ENCODE measurements at places on chromosomes 1 and 21. TPM values are rescaled to one million over a fixed set of nuclear protein-coding genes. Genes with fewer than 3 reads are reported as not detected.
A peak's percentile ranks its signal among the peaks of the same experiment; 100 is the strongest.

DNA sequence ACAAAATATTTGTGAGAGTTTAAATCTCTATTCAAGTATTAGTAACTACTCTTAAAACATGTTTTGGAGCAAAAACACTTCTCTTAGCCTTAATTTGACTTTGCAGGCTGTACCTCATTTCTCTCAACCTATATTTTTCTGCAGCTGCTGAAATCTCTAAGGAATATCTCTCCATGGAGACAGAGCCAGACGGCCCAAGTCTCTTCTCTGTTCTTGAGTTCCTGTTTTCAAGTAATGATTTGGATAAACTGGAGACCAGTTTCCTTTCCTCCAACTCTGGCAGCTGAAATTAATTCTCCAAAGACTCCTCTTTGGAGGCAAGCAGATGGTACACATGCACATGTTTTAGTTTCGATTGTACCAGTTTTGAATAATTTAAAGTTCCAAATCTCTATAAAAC lies 659.7 kb upstream of the NEGR1 start:
- no peak for DNase-seq

- DNase-seq: no peak
These were observed 1.4 kb upstream of the OR2L3 start for GRCh38 chr1:248045209-248045608.

DNA sequence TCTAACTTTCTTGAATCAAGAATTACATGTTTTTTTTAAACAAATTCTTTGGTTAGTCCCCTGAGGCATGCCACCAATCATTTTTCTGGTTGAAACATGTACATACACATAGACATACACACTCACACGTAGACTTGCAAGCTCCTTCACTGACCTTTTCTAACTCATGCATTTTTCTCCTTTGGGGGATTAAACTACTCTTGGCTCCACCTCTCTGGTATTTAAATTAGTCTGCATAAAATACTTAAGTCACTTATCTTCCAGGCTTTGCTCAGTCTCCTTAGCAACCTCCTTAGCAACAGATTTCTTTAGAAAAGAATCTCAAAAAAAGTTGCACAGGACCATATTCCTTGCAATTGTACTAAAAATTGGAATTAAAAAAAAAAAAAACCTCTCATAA lies 440.9 kb upstream of the LRRC7 start:
- no peak for DNase-seq

- DNase-seq: no peak
These were observed 108.8 kb downstream of the ITSN1 start for GRCh38 chr21:33751120-33751519.

Gene HOOK1
- 35.6 TPM for polyA plus RNA-seq

Gene PAPPA2
- 1.4 TPM for polyA plus RNA-seq

DNA sequence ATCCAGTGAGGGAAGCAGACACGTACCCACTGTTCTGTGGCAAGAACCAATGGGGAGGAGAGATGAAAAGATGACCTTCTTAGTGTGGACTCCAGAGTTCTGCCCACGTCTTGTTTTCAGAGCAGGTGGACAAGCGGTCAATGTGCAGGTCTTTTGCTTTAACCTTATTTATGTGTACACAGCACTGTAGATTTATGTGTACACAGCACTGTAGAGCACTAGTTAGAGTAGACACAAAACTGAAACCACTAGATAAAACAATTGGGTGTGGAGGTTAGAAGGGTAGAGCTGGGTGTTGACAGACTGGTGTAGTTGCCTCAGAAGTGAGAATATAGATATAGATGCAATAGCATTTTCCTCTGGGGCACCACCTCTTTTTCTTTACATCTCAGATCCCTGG lies 150.0 kb downstream of the MAGI3 start:
- DNase-seq: peak; percentile 56

DNA sequence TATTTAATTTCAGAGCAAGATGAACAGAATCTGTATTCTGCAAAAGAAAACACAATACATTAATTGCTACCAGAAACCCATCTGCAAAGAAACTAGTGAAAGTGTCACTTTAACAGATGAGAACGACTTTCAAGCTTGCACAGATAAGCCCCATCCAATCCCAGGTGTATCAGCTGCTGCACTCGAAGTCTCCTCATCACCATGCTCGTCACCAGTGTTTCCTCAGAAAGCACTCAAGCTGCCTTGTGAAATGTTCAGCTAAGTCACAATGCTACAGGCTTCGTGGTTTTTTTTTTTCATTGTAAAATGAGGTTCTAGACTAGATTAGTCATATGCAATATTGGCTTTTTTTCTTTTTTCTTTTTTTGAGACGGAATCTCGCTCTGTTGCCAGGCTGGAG lies 3.3 kb upstream of the TOMM20 start:
- DNase-seq: no peak

Gene HRNR
- polyA plus RNA-seq: 0.12 TPM

DNA sequence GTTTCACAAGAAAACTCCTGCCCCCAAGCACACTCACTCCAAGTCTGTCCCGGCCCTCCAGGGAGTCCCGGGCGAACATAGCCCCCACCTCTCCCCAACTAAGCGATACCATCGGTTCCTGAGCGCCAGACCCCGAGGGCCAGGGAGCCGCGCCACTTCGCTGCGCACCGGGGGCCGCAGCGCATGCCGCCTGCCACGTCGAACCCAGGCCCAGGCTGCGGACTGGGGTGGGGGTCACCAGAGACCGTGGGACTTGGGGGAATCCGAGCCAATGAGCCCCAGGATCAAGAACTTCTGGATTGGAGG lies 801 bp downstream of the RSPO1 start:
- no peak for DNase-seq

Gene FNDC10
- polyA plus RNA-seq: 2.4 TPM

Gene TTLL10
- polyA plus RNA-seq: 0.64 TPM

Gene DPT
- polyA plus RNA-seq: 11.4 TPM

Gene OSCP1
- 6.5 TPM for polyA plus RNA-seq

GRCh38 chr1:56434740-56435139 lies 144.6 kb downstream of the PLPP3 start:
- no peak for DNase-seq

DNA sequence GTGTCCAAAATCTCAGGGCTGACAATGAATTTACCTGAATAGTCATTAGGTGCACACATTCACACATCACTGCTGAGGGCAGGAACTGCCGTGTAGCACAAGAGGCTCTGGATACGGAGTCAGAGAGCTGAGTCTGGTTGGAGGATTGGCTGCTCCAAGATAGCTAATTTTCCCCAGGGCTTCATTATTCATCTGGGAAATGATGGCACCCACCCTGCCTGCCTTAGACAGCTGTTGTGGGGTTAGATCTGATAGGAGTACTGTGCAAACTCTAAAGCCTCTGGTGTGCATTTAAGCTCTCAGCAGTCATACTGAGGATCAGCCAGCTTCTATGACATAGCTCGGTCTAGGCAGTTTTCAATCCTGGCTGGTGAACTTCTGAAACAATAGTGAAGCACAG lies 67.0 kb downstream of the LMX1A start:
- DNase-seq: no peak

DNA sequence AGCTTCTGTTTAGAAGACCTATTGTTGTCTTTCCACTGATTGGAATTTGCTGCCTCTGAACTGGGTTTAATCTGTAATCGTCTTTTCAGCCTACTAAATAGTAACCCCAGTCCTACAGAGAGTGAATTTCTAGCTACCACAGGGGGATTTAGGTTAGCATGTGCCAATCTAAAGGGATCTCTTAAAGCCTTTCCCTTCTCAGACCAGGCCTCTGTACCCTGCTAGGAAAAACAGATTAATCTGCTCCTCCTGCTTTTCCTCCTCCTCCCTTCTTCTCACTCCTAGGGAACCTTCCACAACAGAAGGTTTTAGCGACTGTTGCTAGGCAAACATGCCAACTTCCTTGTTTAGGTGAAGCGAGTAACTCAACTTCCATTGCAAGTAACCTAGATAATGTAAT lies 1.3 kb upstream of the RC3H1 start:
- DNase-seq: peak; percentile 65

- no peak for DNase-seq
These were observed 33.3 kb upstream of the CD1D start for GRCh38 chr1:158147401-158147800.

Gene SLC30A10
- polyA plus RNA-seq: 24.3 TPM

DNA sequence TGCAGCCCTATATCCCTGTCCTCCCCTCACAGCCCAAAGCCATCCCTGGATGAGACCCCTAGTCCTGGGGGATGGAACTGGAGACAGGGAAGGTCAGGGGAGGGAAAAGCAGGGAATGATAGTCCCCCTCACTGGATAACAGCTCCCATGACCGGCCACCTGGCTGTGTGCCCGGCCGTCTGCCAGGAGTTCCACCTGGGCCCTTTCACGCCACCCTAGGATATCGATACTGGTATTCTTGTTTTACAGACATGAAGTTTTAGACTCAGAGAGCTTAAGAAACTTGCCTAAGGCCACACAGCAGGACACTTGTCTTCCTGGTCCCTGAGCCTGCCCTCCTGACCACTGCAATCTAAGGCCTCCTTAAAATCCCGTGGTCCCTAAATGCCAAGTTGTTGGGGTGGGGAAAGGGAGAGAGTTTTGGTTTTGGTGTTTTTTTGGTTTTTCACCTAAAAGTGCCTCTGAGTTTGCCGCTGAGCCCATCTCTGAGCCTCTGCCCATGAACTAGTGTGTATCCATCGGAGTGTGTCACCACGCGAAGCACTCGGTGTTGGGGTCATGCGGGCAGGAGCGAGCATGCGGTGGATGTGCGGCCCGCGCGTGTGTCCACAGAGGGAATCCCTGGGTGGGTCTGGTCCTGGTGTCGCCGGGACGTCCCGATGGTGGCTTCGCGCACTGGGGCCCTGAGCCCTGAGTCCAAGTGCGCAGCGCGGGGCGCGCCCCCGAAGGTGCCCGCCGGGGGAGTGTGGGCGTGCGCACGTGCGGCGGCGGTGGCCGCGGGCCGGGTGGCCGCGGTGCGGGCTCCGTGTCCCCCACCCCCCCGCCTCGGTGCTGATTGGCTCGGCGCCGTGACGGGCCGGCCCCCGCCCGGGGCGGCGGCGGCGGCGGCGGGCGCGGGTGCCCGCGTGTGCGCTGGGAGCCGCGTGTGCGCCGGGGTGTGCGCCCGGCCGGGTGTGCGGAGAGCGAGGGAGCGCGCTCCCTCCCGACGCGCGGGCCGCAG lies at the start of gene EPHA8:
Gene EPHA8, plus strand, starts transcription at position 906 of the 1,000 bp plus-strand sequence. CDS start 147 bp downstream, outside the sequence.
- DNase-seq: peak; percentile 14

Measured in large intestine (tissue), 12 donors.